GM12892 (cell line): ENCODE measurements at places on chromosomes 2 and 18.

DNA sequence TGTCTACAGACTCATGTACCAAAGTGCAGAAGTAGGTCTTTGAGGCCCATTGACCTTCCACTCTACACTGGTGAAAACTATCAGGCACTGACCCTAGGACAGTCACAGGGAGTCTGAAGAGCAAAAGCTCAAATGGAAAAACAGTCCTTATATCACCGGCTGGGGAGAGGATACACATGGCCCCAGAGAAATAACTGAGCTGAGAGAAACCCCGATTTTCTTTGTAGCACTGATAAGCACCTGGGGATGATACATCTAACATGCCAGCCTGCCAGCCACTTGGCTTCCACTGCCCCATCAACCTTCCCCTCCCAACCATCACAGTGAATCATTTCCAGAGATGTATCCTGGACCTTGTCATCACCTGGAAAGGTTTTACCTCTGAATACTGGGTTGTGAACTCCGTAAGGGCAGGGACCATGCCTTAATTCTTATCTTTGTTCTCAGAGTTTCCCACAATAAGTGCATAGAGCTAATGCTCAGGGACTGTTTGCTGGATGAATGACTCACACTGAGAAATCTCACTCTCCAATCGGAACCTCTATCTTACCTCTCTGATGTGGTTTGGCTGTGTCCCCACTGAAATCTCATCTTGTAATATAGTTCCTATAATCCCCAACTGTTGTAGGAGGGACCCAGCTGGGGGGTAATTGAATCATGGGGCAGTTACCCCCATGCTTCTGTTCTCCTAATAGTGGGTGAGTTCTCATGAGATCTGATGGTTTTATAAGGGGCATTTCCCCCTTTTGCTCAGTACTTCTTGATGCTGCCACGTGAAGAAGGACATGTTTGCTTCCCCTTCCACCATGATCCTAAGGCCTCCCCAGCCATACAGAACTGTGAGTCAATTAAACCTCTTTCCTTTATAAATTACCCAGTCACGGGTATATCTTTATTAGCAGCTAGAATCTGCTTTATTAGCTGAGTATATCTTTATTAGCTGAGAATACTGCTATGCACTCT lies 37.1 kb downstream of the EVA1A start:
- no peak for DNase-seq

- DNase-seq, result no peak
Observed at GRCh38 chr2:127566139-127566417, 30.6 kb downstream of the MYO7B start.

DNA sequence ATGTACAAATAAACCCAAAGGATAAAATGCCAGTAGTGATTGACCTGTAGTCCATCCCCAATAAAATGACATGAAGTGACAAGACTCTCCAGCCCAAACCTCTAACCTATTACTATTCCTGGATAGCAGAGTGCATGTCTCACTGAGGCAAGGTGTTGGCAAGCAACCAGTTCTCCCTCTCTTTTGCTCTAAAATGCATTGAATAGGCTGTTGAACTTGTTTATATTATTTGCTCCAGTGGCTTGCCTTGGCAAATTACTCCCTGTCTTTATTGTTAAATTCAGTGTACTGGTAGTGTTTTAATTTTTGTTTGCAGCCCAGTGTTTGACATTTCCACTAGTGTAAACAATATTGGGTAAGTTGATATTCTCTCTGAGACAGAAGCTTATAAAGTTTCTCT lies 70.5 kb downstream of the CSRNP3 start:
- no peak for DNase-seq

GRCh38 chr2:231355508-231356465 lies 39.7 kb upstream of the B3GNT7 start:
- no peak for DNase-seq

GRCh38 chr2:219133976-219134375 lies 26.6 kb downstream of the NHEJ1 start:
- DNase-seq, result no peak

DNA sequence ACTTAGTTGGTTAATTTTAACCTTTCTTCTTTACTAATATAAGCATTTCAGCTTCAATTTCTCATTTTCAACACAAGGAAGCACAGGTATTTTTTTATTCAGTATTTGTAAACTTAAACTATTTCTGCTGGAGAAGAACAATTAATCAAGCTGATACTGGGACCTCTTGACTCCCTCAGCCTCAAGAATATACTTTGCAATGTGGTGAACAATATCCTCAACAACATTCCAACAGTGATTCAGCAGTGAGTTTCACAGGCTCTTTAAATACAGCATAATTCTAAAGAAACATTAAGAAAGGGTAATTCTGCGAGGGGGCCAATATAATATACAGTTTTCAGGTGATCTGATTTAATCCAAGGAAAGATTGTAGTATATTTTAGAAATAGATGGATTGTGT lies 10.0 kb downstream of the RAPGEF4 start:
- DNase-seq, result no peak
